NCI-H187 (cell line): ENCODE measurements at places on chromosomes 3 and 15.

DNA sequence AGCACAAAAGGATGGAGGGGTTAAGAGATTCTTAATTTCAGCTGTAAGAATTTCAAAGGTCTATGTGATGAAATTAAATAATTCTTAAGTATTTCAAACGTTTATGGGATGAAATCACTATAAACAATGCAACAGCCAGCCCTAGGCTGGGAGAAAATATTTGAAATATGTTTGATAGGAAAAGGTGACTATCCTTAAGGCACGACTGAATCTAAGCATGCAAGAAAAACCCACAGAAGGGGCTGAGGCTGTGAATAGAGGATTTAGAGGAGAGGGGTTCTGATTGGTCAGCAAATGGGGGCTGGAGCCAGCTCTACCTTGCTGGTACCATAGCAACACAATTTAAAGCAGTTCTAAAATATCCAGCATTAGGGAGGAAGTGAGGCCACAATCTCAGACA is 220.8 kb upstream of the ATP10A start:
- DNase-seq, result no peak

- no peak for DNase-seq
Observed at GRCh38 chr15:73732930-73733329, 20.2 kb downstream of the INSYN1 start.

GRCh38 chr15:92392462-92392861 is 1.2 kb upstream of the ST8SIA2 start:
- DNase-seq, result no peak

DNA sequence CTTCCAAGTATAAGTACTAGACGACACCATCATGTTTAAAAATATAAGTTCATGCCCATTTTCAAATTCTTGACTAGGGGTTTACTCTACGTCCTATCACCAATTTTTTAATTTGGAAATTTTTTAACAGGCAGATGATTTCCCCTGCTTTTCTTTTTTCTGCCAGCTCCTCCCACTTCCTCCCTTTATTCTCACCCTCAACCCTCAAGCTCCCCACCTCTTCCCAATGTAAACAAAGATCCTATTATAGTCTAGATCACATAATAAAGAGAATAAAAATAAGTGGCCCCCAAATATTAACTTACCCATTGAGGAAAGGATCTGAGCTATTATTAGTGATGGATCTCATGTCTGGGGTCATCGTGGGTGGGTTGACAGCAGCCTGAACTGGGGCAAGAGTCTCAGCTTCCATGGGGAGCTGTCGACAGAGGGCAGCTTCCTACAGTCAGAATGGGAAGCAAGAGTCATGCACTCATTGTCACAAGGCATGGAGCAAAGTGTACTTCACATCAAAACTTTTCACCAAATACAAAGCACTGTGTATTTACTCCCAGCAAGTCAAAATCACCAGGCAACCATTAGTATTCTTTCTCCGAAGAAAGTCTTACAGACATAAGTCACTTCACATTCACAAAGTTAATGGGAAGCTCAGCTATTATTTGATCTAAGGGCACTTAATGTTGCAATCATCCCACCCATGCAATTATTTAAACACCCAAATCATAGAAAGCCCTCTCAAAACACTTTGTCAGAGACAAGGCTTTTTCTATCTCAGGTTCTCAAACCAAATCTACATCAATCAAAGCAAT is 53.2 kb downstream of the TM4SF4 start:
- no peak for DNase-seq

DNA sequence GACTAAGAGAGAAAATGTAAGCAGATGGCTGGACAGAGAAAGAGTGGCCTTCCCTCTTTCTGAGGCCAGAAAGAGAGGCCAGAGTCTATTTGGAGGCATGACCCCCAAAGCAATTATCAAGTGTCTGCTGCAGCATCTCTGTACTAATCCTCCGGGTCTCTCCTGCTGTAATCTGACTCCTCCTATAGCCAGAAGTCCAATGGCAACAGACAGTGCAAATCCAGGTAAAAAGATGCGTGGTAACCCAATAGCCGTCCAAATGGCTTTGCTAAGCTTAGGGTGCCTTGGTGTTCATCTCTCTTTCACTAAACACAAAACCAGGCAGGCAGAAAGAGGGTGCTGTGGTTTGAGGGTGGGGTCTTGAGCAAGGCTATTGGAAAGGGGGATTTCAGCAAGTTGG is 91.6 kb downstream of the ADCY5 start:
- DNase-seq, result no peak
